Esophagus (tissue), 2 donors: ENCODE measurements at places on chromosomes 1 and 21. TPM values are rescaled to one million over a fixed set of nuclear protein-coding genes. Genes with fewer than 3 reads are reported as not detected.

Gene NFASC
- polyA plus RNA-seq = 10.6 TPM

Gene C8A
- not detected for polyA plus RNA-seq

Gene PRR9
- not detected for polyA plus RNA-seq

Gene NTNG1
- 0.05 TPM for polyA plus RNA-seq

Gene UBL4B
- not detected for polyA plus RNA-seq

Gene MARK1
- 3.4 TPM for polyA plus RNA-seq

Gene IFI16
- 93.8 TPM for polyA plus RNA-seq

Gene KMO
- polyA plus RNA-seq = 0.14 TPM

Gene F13B
- not detected for polyA plus RNA-seq
